Urothelium cell line (cell line): ENCODE measurements at places on chromosomes 2 and 18.

DNA sequence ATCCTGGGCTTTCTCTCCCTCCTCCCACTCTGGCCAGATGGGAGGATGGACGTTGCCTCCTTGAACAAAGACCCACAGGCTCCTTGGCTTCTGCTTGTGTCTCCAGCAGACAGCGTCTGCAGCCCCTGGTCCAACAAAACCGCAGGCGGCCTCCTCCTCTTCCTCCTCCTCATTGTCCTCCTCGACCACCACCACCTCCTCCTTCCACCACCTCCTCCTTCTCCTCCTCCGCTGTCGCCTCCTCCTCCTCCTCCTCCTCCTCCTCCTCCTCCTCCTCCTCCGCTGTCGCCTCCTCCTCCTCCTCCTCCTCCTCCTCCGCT is 45.7 kb upstream of the ALPP start:
- no peak for DNase-seq

GRCh38 chr2:45859682-45860081 is 208.2 kb downstream of the PRKCE start:
- no peak for DNase-seq

GRCh38 chr2:211068108-211068780 is 511.8 kb downstream of the CPS1 start:
- no peak for DNase-seq

DNA sequence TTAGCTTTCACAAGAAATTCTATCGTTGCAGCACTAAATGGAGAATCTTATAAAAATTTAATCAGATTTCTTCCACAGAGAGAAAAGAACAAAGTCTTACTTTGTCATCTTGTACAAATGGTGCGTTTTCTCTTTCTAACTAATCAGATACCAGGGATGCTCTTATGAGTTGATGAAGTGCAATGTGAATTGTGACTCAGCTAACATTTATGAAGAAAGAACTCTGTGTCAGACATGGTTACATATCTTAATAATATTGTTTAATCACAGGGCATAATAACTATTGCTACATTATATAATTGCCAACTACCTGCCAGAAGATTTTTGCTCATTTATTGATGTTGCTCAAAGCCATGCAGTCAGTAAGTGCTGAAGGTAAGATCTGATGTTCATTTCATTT is 465.0 kb downstream of the CCDC85A start:
- no peak for DNase-seq

- DNase-seq: peak; percentile 47
Measured at GRCh38 chr2:188788621-188789020, 185.6 kb upstream of the COL3A1 start.

DNA sequence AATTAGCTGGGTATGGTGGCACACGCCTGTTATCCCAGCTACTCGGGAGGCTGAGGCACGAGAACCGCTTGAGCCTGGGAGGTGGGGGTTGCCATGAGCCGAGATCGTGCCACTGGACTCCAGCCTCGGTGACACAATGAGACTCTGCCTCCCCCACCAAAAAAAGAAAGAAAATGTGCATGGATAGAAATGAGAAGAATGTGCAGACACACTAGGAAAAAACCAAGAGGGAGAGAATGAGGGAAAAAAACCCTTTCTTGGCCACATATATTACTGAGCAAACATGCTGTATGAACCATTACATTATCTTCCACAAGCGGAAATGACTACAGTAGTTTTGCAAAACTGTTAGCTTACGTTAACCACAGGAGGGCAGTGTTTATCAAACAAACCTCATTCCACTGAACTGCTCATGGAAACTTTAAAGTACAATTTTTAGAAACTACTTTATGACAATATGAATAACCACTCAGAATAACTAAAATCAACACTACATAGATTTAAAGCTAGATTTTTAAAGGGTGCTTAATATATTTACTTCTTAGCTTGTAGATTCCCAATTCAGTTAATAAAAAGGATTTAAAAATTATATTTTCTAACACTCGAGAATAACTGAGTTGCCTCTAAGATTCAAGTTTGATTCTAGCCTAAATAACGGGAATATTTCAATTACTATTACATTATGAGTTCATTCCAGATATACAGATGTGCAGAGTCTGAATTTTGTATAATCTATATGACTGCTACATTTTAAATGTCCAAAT is 26.4 kb downstream of the ASXL2 start:
- peak; percentile 69 for DNase-seq

DNA sequence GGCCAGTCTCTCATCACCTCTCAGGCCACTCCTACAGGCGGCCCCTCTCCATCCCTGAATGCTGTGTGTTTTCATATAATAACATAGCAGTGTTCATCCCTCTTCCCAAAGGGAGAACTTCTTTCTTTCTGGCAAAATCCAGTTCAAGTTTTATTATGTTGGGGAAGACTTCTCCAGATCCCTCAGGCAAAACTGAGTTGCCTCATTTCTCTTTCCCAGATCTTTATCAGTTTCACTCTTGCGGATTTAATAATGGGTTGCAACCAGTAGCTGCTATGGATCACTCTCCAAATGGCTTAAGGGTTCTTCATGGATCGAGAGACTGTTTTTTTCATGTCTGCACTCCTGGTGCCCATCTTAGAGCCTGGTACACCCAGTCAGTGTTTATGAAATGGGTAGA is 129.9 kb downstream of the FHOD3 start:
- no peak for DNase-seq

DNA sequence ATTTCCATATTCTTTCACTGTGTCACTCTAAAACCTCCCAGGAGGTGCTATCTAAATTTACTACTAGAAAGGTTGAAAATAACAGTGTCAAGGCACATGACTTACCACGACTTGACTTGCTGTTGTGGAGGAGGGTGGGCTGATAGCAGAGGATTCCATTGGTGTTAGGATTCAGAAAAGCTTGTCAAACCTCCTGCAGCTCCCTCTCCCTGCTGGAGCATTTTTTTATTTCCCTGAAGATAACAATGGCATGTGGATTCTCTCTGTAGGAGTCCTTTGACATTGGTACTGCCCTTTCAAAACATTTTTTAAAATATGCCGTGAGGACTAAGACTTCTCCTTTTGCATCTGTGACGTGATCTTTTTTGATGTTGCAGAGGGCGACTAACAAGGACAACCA is 696.9 kb upstream of the GYPC start:
- DNase-seq: no peak

GRCh38 chr2:74425523-74425922 is 4.0 kb downstream of the WDR54 start:
- DNase-seq: no peak

DNA sequence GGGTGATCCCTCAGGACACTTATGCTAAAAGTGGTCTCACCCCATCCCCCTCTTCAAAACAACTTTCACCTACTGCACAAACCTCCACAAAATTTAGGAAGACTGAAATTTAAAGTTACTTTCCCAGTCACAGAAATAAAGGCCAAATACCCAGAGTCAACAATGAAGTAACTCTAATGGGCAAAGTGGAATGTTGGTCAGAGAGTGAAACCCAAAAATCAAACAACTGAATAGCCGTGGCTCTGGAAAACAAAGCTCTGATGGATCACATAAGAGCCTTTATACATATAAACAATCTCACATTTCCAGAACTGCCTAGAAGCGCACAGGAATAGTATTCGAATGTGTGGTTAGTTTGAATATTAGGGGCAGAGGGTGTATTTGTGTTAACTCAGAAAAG is 4.7 kb downstream of the ACVR1 start:
- DNase-seq: no peak

- no peak for DNase-seq
Measured at GRCh38 chr2:134233728-134234136, 20.1 kb upstream of the MGAT5 start.

GRCh38 chr2:12982149-12982584 is 265.4 kb downstream of the TRIB2 start:
- no peak for DNase-seq

- DNase-seq: no peak
Measured at GRCh38 chr18:31420032-31420431, 27.5 kb upstream of the DSG3 start.

DNA sequence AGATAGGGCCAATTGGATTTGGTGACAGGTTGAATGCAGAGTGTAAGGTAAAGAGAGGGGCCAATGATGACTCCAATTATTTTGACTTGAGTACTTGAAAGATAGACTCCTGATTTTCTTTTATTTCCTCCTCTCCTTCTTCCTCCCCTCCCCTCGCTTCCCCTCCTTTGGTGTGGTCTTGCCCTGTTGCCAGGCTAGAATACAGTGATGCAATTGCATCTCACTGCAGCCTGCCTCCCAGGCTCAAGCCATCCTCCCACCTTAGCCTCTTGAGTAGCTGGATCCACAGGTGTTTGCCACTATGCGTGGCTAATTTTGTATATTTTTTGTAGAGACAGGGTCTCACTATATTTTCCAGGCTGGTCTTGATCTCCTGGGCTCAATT is 2.3 kb downstream of the DGUOK start:
- DNase-seq: no peak

- DNase-seq: peak; percentile 58
Measured at GRCh38 chr2:101883860-101884259, 107.9 kb upstream of the IL1R2 start.

GRCh38 chr2:225536036-225536435 is 136.5 kb downstream of the NYAP2 start:
- DNase-seq: no peak

DNA sequence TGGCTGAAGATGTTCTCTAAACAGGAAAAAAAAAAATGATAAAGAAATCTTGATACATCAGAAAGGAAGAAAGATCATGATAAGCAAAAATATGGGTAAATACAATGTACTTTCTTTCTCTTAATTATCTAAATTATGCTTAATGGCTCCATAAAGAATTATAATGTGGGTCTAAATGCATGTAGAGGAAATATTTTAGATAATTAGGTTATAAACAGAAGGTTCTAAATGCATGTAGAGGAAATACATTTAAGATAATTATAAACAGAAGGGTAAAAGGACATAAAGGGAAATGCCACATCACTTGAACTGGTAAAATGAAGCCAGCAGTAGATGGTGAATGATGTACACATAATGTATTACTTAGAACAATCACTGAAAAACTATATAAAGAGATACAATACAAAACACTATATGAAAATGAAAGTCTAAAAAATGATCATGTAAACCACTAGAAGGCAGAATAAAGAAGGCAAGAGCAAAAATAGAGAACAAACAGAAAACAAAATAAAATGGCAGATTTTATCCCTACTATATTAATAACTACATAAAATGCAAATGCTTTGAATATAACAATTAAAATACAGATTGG is 308.4 kb upstream of the CDH2 start:
- no peak for DNase-seq

GRCh38 chr2:101026253-101026701 is 24.2 kb downstream of the RPL31 start:
- DNase-seq: no peak

GRCh38 chr2:18833941-18834340 is 244.6 kb upstream of the NT5C1B start:
- DNase-seq: no peak

DNA sequence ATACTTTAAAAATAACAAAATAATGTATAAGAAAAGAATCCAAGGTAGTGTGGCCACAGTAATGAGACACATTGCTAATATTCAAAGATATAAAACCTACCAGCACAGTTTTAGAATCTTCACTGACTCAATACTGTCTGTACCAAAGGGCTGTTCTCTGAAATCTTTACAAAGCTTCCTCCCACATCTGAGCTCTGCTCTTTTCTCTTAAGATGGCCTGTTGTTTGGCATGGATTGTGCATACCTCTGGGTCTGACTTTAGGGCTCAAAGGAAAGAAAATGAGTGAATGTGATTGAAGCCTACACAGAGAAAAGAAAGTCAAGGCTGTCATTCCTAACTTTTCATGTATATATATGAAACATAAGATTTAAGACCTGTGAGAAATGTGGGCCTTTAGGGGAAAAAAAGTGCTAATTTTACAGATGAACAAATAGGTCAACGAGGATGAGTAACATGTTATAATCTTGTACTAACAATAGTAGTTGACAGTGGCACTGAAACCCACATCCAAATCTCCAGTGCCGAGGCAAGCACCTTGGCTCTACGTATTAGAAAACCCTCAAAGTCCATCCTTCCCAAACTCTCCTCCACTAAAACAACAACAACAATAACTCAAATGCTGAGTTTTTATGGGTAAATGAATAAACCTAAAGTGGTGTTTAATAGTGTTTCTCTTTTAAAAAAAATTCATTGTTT is 114.2 kb downstream of the ZNF521 start:
- no peak for DNase-seq

DNA sequence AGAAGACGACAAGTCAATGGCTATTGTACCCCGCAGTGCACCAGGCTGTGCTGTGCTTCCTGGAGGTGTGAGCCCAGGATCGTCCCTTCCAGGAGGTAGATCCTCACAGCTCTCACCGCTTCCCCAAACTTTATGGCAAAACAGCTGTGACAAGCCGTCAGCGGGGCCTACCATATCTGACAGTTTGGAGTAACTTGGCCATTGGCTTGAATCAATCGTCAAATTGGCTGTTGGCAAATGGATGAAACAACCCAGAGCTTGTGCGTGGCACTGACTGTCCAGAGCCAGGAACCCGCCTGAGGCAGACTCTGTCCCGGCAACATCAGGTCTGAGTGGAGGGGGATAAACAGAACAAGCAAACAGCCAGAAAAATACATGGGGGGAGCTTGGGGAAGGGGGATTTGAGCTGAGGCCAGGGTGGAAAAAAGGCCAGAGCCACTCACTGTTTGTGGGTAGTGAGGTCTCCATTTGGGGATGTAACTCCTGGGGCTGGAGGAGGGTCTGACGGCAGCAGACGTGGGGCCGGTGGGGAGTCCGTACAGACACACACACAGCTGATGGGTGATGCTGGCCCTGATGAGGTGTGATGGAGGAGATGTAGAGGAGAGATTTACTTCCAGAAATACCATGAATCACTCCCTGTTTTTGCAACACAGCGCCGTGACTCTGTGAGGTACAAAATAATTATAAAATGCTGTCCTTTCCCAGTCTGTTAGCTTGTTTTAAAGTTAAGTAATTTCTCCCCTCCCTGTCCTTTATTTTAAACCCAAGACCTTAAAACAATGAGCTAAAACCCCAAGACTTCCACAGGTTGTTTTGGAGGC is 174.8 kb downstream of the TWIST2 start:
- DNase-seq: no peak

GRCh38 chr18:49399003-49399402 is 61.4 kb downstream of the DYM start:
- no peak for DNase-seq

GRCh38 chr2:15041429-15041837 is 408.9 kb downstream of the LRATD1 start:
- DNase-seq: no peak

DNA sequence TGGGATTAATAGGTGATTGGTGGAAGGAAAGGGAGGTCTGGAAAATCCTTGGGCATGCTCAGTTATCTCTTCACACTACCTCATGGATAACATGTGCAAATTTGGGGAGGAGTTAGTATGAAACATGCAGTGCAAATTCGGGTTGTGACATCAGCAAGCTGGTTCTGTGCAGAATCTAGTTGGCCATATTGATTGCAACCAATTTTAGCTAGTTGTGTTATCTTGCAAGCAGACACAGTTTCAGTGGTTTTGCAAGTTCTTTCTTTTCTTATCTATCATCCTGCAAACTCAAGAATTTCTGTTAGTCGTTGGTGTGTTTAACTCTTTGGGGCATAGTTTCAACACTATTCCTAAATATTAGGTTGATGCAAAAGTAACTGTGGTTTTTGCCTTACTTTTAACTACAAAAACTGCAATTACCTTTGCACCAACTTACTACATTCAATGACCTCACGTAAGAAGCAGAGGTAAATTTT is 135.4 kb downstream of the PTH2R start:
- no peak for DNase-seq
